ENCODE measurements at places on chromosomes 1 and 21.

DNA sequence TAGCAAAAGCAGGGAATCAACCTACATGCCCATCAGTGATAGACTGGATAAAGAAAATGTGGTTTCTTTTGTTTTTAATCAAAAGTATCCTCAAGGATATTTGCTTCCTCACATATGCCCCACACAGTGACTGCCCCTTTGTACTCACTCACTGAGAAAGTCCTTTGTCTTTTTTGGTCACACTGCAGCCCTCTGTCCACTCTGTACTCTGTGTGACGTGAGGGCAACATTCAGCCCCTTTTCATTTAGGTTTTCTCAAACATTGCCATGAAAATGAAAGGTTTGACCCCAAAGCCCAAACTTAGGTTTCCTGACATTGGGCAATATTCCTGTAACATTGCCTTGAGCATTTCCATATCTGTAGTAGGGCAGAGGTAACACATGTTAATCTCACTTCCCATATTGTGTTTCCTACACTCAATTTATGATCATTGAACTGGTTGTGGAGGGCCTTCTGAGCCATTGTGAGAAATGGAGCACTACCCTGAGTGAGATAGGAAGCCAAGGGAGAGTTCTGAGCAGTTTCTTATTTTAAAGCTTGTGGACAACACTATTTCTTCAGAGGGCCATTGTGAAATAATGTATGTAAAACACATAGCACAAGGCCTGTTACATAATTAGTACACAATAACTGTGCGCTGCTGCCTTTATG is 501.9 kb upstream of the C1orf87 start:
- DNase-seq = no peak

DNA sequence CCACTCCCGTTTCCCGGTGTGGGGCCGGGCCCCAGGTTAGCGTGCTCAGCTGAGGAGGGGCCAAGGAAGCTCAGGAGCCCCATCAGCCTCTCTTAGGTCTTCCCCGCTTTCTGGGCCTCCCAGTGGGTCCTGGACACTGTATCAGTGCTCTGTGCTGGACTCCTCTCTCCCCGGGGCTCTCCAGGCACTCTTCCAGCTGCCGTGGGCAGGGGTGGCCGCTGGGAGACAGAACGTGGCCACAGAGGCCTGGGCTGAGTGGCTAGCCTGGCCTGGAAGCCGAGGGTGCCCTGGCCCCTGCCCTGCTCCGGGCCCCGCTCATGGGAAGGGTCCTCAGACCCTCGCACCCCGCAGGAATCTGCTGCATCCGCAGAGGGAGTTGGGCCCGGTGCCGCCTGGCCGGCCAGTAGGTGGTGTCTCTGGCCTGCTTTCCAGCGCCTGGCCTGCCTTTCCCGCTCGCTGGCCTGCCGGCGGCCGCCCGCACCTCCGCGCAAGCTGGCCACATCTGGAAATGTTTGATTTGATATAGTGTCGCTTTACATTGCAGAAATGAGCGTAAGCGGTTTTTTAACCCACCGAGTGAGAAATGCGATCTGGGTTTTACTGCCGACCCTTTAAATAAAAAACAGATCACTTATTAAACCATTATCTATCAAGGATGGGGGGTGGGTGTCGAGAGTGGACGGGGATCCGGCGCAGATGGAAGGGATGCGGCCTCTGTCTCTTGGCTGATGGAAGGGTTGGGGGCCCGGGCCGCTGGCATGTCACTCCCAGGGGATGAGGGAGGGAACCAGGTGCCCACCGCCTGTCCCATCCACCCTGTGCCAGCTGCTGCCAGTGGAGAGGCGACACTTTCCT is 74.4 kb upstream of the TTC34 start:
- DNase-seq = no peak

DNA sequence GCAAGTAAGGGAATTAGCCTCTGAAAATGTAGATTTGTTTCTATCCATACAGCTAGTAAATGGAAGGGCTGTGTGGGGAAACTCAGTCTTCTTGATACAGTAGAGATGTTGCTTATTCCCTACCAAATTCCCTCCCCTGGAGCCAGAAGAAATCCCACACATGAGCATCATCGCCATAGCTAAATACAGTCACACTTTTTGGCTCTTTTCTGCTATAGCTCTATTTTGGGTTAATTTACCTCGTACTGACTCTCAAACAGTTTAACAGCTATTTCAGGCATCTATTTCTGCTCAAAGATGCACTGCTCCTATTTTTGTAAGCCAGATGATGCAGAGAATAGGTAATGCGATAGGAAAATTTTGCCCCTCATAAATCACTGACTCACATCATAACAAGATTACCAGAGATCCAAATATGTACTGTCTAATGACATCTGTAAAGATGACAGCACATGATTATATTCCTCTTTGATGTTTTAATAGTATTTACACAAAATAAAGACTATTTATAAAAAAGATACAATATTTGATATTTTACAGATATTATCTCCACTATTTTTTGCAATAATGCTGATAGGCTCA is 58.6 kb downstream of the XCL1 start:
- DNase-seq = no peak

- DNase-seq = no peak
Observed at GRCh38 chr1:244496186-244496585, 35.1 kb downstream of the CATSPERE start.

DNA sequence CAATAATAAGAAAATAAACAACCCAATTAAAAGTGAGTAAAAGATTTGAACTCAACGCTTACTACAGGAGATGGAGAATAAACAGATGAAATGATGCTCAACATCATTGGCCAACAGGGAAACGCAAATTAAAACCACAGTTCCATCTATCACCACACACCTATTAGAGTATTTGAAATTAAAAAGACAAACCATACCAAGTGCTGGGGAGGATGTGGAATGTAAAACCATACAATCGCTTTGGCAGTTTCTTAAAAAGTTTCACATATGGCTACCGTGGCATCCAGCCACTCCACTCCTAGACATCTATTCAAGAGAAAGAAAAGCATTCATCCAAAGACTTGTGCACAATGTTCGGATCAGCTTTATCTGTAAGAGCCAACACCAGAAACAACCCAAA is 1.3 kb upstream of the LRRC3 start:
- DNase-seq = no peak

DNA sequence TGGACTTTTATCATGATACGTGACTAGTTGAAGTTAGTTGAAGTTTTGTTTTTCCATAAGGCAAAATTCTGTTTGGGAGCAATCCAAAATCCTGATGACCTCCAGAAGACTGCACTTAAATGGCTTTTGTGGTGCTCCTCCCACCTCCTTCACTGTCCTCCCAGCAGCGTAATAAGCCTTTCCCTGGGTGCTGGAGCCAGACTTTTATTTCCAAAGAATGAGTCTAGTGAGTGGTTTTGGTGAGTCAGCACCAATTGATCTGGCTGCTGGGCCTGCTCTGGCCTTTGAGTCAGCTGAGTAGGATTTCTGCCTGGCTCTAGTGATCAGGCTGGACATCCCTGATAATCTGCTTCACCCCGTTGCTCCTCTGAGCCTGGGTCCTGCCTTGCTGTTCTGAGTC is 21.7 kb upstream of the KCND3 start:
- no peak for DNase-seq

DNA sequence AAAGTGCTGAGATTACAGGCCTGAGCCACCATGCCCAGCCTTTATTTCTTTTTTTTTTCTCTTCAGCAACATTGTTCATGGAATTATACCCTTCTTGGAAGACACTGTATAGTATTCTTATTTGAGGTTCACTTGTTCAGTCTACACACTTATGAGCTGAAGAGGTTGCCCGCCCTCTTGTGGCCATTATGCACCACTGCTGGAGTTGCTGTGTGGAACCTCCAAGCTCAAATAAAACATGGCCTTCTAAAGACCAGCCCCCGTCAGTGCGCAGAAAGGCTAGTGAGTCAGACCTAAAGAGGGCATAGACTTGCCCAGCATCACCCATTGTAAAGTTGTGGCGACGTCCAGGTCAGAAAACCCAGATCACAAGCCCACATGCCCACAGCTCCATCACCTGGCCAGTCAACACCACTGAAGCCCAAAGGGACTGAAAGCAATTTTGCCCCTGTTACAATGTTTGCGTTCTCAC is 20.4 kb downstream of the LURAP1 start:
- DNase-seq = peak; percentile 53

Measured in brain pericyte (primary cell).